ENCODE measurements at places on chromosomes 7 and 10.
A peak's percentile ranks its signal among the peaks of the same experiment; 100 is the strongest.

GRCh38 chr7:51827631-51828030, 511.0 kb upstream of the COBL start:
- no peak for DNase-seq

DNA sequence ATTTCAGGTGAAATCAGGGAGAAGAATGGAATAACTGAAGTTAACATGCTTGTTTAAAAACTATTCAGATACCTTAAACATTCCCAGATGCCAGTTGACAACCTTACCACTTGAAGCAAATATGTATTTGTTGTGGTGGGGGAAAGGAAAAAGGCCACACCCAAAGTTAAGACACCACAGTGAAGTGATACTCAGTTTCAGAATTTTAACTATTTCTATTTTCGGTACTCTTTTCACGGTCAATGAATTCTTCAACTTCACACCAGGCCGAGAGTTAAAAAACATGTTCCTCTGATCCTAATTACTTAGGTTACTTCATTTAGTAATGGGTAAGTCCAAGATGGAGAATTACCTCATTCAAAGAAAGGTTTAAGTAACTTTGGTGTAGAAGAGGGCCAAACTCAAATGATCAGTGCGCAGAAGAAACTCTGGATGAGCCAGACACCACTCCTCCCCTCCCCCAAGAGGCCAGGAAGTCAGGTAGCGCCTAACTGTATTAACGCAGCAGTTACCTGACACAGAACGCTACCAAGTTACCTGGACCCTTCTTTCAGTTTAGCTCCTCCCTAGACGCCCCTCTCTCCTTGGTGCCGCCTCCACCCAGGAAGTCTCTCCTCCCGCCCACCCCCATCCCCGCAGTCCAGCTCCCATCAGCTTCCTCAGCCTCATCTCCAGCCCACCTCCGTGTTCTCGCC, 700 bp downstream of the MTPN start:
- DNase-seq: peak; percentile 34

DNA sequence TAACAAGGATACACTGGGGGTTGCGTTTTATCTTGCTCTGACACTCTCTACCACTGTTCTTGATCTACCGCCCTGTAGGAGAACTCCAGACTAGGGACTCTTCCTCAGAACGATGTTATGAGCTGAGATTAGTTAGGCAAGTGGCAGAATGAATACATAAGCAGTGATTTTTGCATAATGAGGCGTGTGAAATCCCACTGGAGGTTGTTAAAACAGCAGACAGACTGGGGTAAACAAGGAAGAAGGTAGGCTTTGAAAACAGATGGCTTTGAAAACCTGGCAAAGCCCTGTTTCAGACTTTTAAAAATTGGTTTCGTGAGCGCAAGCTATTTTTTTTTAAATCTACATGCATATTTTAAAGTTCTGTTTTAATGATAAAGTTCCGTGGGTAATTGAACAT, 785.2 kb downstream of the TYW1 start:
- no peak for DNase-seq

- no peak for DNase-seq
Observed at GRCh38 chr10:113493882-113494301, 59.0 kb upstream of the HABP2 start.

GRCh38 chr10:70619271-70620019, 16.9 kb upstream of the PRF1 start:
- DNase-seq: peak; percentile 45

DNA sequence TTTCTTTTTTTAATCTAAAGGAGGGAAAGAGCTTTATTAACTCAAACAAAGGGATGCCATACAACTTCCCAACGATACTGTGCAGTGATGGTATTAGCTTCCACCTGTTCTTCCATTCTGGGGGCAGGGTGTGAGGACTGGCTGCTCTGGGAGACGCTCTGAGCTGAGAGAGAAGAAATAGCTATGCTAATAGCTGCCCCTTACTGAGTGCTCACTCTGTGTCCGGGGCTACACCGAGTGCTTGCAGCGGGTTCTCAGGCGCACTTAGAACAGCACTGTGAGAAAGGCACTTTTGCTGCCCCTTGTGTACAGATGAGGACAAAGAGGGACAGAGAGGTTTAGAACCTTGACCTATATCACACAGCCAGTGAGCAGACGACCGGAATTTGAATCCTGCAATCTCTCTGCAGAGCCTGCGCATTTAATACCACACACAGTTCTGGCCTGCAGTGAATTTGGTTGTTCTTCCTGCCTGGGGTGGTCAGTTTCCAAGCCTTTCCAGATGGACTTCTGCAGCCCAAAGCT, 142.2 kb downstream of the PLPP4 start:
- no peak for DNase-seq

DNA sequence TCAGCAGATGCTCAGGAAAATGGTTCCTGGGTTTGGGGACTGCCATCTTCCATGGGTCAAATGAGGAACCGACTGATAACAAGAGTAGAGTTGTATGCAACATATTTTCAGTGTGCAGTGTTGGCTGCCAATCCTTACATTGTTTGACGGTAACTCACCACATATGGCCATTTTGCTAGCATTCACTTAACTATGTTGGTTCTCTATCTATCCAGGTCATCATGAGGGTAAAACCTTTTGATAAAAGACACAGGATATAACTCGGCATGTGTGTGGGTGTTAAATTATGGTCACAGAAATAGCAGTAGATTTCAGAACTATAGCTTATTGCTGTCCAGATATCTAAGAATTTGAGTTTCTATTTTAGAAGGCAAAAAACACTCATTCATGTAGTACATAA, 140.7 kb upstream of the AOAH start:
- DNase-seq: no peak

DNA sequence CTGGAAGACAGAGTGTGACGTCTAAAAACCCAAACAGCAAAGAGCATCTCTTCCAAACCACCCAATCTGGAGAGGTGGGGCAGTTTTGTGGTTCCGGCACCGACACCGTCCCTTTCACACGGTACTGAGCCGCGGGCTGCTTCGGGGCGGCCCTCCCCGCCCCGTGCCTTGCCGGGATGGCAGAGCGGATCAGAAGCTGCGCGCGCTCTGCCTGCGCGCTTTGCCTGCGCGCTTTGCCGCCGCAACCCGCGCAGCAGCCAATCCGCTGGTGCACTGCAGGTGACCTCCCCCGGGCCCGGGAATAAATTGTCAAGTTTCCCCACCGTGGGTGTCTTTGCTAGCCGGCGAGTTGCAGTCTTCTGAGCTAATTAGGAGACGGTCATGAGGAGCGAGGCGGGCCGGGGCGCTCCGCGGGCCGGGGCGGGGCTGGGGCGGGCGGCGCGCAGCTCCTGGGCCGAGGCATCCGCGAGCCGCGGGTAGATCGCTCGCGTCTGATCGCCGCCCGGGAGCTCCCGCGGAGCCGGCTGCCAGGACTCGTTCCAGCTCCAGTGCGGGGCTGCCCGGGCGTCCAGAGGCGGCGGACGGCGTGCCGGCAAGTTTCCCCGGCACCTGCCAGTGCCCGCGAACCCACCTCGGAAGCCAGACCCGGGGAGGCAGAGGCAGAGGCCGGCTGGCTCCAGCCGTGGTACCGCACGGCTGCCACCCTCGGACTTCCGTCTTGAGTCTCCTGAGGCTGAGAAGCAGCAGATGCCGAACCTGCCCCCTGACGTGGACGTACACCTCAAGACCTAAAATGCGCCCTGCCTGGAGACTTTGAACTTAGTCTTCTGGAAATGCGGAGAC, 536.0 kb upstream of the GALNT17 start:
- DNase-seq: peak; percentile 41

DNA sequence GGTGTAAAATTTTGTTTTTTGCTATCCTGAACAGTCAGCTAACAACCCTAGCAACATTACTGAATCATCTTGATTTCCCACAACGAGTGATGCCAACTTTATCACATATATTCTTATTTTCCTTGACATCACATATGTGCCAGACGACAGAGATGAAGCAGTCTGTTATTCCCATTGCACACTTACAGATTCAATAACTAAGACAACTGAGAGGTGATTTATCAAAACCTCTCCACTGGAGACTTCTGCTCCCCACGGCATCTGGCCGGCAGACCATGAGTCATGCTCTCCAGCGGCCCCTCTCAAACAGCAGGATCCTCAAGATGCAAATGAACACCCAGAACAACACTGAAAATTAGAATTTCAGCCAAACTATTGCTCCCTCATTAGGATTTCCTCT, 57.1 kb downstream of the AMPH start:
- no peak for DNase-seq
